Epithelial cell of alveolus of lung (primary cell): ENCODE measurements at places on chromosomes 16 and 17. TPM values are rescaled to one million over a fixed set of nuclear protein-coding genes. Genes with fewer than 3 reads are reported as not detected.

Gene TRPV2
- total RNA-seq, result 16.9 and 115 TPM in 2 replicates

Gene SCO1
- 19.3 and 20.2 TPM in 2 replicates for total RNA-seq

Gene TPSAB1
- not detected in 2 replicates for total RNA-seq

Gene SLC5A11
- total RNA-seq, result 1.2 TPM in 1 of 2 replicates, not detected in the other

Gene NPIPB2
- total RNA-seq, result 12.2 TPM in 1 of 2 replicates, not detected in the other

Gene C17orf75
- 9.2 and 12.9 TPM in 2 replicates for total RNA-seq

Gene SPIRE2
- total RNA-seq, result 0.78 and 1.3 TPM in 2 replicates

Gene HCRT
- not detected in 2 replicates for total RNA-seq

Gene KRTAP1-5
- 10.1 TPM in 1 of 2 replicates, not detected in the other for total RNA-seq

Gene GSPT1
- 42.9 and 68.4 TPM in 2 replicates for total RNA-seq

Gene KRT24
- not detected in 2 replicates for total RNA-seq

Gene EME1
- total RNA-seq, result 1.7 and 4.5 TPM in 2 replicates

Gene BTBD17
- total RNA-seq, result not detected in 2 replicates

Gene OTOP2
- not detected in 2 replicates for total RNA-seq

Gene ALOXE3
- not detected in 2 replicates for total RNA-seq

Gene CCL1
- total RNA-seq, result not detected in 2 replicates

Gene AIPL1
- total RNA-seq, result not detected in 2 replicates

Gene PLXDC1
- total RNA-seq, result 0.08 TPM in 1 of 2 replicates, not detected in the other

Gene KRT33A
- total RNA-seq, result not detected in 2 replicates

Gene HSD3B7
- total RNA-seq, result 13.2 and 22.6 TPM in 2 replicates
